A549 treated with GW870086 at 1 μM for 4 hours (cell line): ENCODE measurements at places on chromosomes 2 and 18. TPM values are rescaled to one million over a fixed set of nuclear protein-coding genes. Genes with fewer than 3 reads are reported as not detected.

CYP1B1 gene
- total RNA-seq: 6.4 to 9.8 TPM (median 7.3 TPM) in 5 replicates

CENPA gene
- total RNA-seq: 39.4 to 55.7 TPM (median 51.1 TPM) in 5 replicates

FEV gene
- total RNA-seq: not detected in 5 replicates

RASGRP3 gene
- total RNA-seq: 0.55 to 1.2 TPM (median 0.72 TPM) in 5 replicates

CDK15 gene
- total RNA-seq: not detected in 5 replicates

REG3A gene
- total RNA-seq: not detected in 5 replicates

LIPG gene
- total RNA-seq: 0.19 to 0.34 TPM (median 0.27 TPM) in 5 replicates

SLC9A4 gene
- not detected in 5 replicates for total RNA-seq

SIX3 gene
- total RNA-seq: 0.39 to 0.73 TPM (median 0.71 TPM) in 5 replicates

NPC1 gene
- total RNA-seq: 89.1 to 109 TPM (median 103 TPM) in 5 replicates

WIPF1 gene
- 19.2 to 25.0 TPM (median 23.5 TPM) in 5 replicates for total RNA-seq
